Stimulated activated CD4-positive, alpha-beta T cell treated with anti-CD3 and anti-CD28 coated beads, Interleukin-1b, Interleukin-23, amount 100 ng/mL, for 1 hour (primary cell): ENCODE measurements at places on chromosomes 2 and 18.

- no peak for DNase-seq
Observed at GRCh38 chr18:55584201-55584600, 3.8 kb downstream of the TCF4 start.

GRCh38 chr18:68098655-68099054, 582.1 kb upstream of the DSEL start:
- no peak for DNase-seq

DNA sequence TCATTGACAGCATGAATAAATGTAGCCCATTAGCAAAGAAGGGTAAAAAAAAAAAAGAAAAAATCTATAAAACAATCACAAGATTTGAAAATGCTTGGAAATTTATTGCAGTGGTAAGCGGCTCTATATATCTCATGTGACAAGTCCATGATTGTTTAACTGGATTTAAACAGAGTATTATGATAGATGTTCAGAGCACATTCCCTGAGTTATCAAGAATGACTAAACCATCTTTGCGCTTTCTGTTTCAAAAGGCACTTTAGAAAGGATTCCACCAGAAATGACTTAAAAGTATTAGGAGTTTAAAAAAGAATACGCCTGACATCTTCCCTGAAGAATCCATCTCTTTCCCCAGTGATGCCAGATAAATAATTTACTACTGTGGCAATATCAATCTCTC, 409.5 kb upstream of the UBE2E3 start:
- no peak for DNase-seq

DNA sequence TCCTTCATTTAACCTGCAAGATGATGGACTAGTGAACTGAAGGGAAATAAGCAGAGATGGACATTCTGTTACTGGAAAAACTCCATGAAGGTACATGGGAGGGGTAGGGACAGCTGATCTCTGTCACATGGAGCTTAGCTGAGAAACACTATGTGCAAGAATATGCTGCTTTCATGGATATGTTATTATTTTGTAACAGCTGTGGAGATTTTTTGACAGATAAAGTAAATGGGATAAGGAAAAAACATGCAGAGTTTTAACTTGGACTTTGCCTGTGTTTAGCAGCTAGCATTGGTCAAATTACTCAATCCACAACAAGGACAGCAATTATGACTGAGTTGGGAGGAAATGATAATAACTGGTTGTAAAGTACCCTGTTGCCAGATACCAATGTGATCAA, 28.7 kb upstream of the HNRNPA3 start:
- DNase-seq, result no peak

DNA sequence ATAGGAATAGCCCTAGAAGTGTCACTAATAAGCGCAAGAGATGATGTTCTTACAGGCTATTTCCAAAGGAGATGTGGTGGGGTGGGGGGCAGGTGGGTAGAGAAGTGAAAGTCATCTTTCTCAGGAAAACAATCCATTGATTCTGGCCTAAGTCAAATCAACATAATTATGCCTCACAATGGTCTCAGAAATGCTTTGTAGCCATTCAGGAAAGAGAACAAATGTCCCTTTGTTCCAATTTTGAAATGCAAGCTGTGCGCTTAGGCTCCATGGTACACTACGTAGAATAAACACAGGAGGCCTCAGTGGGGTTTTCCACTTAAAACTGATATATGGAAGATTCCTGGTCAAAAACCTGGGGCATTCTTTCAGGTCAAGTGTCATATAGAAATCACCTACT, 529.9 kb upstream of the KLHL29 start:
- no peak for DNase-seq

DNA sequence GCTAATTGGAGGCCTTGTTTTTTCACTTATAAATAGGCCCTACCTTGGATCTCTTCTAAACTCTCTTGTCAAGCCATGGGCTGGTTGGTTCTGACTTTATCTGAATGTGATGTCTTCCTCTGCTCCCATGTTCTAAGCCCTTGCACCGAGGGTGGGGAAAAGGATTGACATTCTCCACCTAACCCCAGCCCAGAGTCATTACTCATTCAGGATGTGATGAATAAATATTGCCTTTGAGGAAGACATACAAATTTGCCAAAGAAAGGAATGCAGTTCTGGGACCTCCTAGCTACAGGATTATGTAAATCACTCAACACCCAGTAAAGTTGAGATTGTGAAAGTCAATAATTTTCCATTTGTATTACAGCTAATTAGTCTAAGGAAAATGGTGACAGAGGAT, 142.1 kb upstream of the LYPD6 start:
- no peak for DNase-seq

- DNase-seq, result no peak
Observed at GRCh38 chr2:48433682-48434081, 96.3 kb upstream of the STON1 start.

DNA sequence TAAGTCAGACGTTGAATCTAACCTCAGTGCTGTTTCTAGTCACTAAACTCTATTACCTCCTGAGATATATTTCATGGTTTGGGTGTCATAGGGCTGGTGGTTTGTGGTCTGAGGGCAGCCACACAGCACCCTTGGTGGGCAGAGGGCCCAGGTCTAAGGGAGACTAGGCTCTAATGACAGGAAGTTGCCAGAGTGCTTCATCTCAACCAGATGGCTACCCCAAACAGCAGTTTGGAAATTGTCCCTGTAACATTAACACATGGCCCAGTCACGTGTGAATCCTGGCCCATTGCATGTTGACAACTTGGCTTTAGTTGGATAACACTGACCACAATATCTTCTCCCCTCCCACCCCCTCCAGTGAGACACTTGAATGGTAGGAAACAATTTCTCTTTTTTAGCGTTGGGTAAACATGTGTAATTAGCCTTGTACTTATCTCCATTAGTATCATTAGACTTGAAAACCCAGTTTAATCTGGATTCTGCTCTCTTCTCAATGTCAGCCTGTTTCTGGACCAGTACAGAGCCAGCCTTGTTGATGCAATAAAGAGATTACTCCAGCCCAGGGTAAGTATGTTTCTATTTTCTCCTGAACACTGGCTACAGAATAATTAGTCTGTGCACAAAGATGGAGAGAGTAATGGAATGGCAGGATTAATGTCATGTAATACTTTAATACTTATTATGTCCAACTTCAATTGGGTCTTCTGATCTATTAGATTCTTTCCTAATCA, 187.8 kb upstream of the SIX3 start:
- no peak for DNase-seq

GRCh38 chr2:165617741-165618481, 148.4 kb downstream of the CSRNP3 start:
- no peak for DNase-seq

DNA sequence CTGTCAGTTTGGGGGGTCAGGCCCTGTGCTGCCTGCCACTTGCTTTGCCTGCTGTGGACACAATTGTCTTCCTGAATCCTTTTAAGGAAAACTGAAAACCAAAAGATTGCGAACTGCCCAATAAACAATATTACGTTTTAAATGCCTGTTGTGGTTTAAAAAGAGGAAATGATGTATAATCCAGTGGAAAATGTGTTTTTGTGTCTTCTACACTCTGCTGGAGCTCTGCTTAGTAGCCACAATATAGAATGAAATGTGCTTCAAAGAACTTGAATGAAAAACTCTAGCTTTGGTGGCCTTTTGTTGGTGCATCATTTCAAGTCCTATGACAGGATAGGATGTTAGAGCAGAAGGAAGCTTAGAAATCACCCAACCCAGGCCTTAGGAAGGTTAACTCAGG, 23.2 kb upstream of the CABYR start:
- DNase-seq, result no peak

DNA sequence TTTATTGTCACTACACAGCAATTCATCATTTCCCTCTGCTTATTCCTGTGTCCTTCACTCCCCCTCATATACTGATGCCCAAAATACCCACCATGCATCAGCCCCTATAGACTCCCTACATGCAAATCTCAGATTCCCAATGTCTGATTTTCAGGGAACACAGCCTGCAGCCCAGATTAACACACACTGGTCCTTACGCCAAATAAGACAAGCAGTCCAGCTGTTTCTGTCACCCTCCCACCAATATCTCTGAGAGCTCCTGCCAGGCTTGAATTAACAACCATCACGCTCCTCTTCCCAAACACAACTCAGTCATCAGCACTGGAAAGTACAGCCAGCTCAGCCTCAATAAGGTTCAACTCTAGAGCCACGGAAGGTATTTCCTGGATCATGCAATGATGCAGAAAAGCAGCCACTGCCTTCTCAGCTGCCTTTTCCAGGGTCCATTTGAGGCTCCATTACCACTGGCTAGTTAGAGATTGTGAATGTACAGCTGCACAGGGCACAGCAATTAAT, 39.0 kb upstream of the SLC35F5 start:
- DNase-seq, result no peak

DNA sequence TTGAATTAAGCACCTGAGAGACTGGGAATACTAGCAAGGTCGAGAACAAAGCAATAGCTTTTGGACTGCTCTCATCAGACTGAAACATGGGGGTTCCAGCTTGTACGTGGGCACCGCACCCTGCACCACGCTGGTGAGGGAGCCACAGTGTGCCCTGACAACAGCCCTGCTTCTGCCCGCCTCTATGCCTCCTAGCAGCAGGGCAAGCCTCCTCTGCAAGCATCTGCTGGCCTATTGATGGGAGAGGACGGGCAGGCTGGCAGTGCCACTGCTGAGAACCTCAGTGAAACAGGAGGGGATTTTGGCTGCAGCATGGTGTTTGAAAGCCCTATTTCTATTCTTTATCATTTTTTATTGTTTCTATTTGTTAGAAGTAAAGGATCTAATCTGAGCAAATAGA, 146.1 kb upstream of the OTOS start:
- no peak for DNase-seq
